Neuronal stem cell (in vitro differentiated cells): ENCODE measurements at places on chromosomes 3 and 15.
A peak's percentile ranks its signal among the peaks of the same experiment; 100 is the strongest.

- no peaks in the 10 kb centered on the region for H3K27me3 ChIP-seq
- H3K4me3 ChIP-seq: no peak overlapping the region
- H3K4me1 ChIP-seq: no peaks in the 10 kb centered on the region
- DNase-seq: no peak
Measured at GRCh38 chr3:103862415-103862814, 1427.6 kb downstream of the ZPLD1 start.

- H3K36me3 ChIP-seq: no peaks in the 10 kb centered on the region
- peaks cover 2% of the 10 kb centered on the region for H3K4me1 ChIP-seq
- no peaks in the 10 kb centered on the region for H3K27me3 ChIP-seq
- no peak overlapping the region for H3K4me3 ChIP-seq
- no peak overlapping the region for H3K27ac ChIP-seq
Measured at GRCh38 chr3:150299201-150299600, 108.9 kb upstream of the TSC22D2 start.

GRCh38 chr3:180680097-180680430, 775 bp upstream of the CCDC39 start:
- no peak overlapping the region for H3K27ac ChIP-seq
- H3K36me3 ChIP-seq: no peaks in the 10 kb centered on the region
- no peak for DNase-seq

GRCh38 chr15:93493172-93493571, 404.2 kb upstream of the RGMA start:
- no peaks in the 10 kb centered on the region for H3K36me3 ChIP-seq
- DNase-seq: no peak
- H3K27ac ChIP-seq: no peak overlapping the region

DNA sequence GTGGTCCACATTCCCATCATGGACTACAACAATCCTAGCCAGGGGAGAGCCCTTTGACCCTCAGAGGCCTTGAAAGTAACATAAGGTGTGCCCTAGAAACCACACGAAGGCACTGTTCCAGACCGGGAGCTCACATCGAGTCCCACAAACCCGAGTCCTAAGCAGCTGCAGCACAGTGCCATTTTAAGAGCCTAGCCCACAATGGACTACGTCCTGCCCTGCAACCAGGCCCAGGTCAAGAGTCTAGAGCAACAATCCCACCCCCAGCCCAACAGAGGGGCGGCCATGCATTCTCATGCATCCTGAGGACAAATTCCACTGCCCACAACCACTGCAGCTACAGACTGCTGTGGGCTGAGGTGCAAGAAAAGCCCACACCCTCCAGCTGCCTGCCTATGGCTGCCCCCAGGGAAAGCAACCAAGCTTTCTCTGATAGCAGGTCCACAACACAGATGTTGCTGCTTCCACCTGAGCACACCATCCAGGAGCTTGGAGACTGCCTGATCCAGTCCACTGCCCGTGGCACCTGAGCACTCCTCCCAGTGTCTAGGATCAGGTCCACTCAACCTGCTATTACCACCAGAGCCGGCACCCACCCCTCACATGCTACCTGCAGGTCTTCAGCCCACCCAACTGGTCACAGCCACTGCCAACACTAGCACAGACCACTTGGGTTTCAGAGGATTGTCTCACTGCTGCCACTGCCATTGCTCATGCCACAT, 56.8 kb downstream of the IGSF11 start:
- H3K27ac ChIP-seq: no peak overlapping the region
- H3K4me3 ChIP-seq: no peak overlapping the region
- H3K36me3 ChIP-seq: no peaks in the 10 kb centered on the region
- H3K4me1 ChIP-seq: no peaks in the 10 kb centered on the region

- peaks cover 9% of the 10 kb centered on the region for H3K4me1 ChIP-seq
- H3K36me3 ChIP-seq: no peaks in the 10 kb centered on the region
- DNase-seq: no peak
- H3K27ac ChIP-seq: no peak overlapping the region
- peaks cover 2% of the 10 kb centered on the region for H3K27me3 ChIP-seq
- no peak overlapping the region for H3K4me3 ChIP-seq
Measured at GRCh38 chr15:60381148-60381788, 16.5 kb downstream of the ANXA2 start.

DNA sequence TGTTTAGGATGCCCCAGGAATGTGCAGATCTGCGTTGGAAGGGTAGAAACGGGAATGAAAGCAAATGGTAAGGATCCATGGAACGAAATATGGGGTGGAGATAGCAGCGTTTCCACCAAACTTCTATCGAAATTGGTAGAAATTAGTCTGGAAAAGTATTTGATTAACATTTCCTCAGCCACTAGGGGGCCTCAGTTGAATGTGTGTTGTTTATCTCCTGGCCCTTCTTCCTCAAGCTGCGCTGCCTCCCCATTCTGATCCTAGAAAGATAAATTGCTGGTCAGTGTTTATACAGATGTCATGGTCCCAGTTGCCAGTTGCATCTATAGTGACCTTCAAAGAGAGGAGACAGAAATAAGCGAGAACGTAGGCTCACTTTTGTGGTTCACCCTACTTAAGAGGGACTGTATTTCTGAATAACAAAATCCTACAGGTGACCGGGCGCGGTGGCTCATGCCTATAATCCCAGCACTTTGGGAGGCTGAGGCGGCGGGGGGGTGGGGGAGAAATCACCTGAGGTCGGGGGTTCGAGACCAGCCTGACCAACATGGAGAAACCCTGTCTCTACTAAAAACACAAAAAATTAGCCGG, 457.1 kb downstream of the SQOR start:
- DNase-seq: peak; percentile 33
- peaks cover 2% of the 10 kb centered on the region for H3K4me1 ChIP-seq
- H3K36me3 ChIP-seq: no peaks in the 10 kb centered on the region
- H3K27ac ChIP-seq: no peak overlapping the region
- no peak overlapping the region for H3K4me3 ChIP-seq
- H3K27me3 ChIP-seq: no peaks in the 10 kb centered on the region

DNA sequence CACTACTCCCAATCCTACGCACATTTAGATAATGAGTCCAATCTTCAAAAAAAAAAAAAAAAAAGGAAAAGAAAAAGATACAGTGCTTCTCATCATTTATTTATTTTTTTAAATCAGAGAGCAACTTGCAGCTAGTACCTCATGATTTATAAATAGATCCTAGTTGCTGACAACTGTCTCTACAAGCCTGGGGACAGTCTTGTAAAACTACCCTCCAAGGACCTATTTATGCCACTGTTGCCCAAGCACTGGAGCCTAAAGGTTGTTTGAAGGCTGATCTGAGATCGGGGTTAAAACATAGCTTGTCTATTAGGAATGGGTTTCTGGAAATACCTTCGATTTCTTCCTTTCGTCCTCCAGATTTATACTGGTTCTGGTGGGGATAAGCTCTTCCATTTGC, 14.7 kb downstream of the GABRR3 start:
- DNase-seq: no peak
- no peaks in the 10 kb centered on the region for H3K4me1 ChIP-seq
- H3K27me3 ChIP-seq: no peaks in the 10 kb centered on the region
- H3K4me3 ChIP-seq: no peak overlapping the region

GRCh38 chr3:174094669-174095068, 697.1 kb downstream of the NLGN1 start:
- no peaks in the 10 kb centered on the region for H3K36me3 ChIP-seq
- DNase-seq: no peak
- no peaks in the 10 kb centered on the region for H3K27me3 ChIP-seq
- no peaks in the 10 kb centered on the region for H3K4me1 ChIP-seq
- no peak overlapping the region for H3K4me3 ChIP-seq

GRCh38 chr3:144200466-144200865, 228.8 kb downstream of the DIPK2A start:
- no peak overlapping the region for H3K27ac ChIP-seq
- H3K27me3 ChIP-seq: no peaks in the 10 kb centered on the region
- peaks cover 4% of the 10 kb centered on the region for H3K4me1 ChIP-seq
- H3K36me3 ChIP-seq: no peaks in the 10 kb centered on the region
- H3K4me3 ChIP-seq: no peak overlapping the region

DNA sequence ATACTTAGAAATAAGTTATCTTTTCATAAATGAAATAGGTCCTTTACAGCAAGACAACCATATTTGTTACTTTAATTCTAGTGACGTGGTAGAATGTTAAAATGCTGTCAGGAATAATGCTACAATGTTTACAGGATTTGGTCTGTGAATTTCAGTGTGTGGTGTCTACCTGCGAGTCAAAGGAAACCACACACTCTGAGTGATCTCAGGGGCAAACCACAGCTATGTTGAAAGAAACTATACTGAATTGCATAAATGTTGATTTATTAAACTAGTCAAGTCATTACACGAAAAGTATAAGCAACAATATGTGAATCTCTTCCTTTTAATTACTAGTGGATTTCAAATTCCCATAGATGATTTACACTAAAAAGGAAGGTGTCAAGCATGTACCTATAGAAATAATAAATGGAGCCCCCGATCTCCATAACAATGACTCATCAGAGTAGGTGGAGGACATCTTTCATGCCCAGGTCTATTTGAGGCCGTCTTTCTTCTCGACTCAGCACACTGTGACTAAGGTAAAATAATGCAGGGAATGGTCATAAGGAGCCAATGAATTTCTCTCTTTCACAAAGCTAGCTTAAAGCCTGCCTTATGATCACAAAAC, 463.0 kb downstream of the ERC2 start:
- no peak overlapping the region for H3K27ac ChIP-seq
- no peaks in the 10 kb centered on the region for H3K36me3 ChIP-seq
- no peak for DNase-seq
- no peaks in the 10 kb centered on the region for H3K4me1 ChIP-seq

- H3K27me3 ChIP-seq: no peaks in the 10 kb centered on the region
- peaks cover 39% of the 10 kb centered on the region for H3K4me1 ChIP-seq
- DNase-seq: no peak
- peaks cover 89% of the 10 kb centered on the region for H3K36me3 ChIP-seq
Measured at GRCh38 chr15:65580287-65580686, 30.6 kb downstream of the INTS14 start.

DNA sequence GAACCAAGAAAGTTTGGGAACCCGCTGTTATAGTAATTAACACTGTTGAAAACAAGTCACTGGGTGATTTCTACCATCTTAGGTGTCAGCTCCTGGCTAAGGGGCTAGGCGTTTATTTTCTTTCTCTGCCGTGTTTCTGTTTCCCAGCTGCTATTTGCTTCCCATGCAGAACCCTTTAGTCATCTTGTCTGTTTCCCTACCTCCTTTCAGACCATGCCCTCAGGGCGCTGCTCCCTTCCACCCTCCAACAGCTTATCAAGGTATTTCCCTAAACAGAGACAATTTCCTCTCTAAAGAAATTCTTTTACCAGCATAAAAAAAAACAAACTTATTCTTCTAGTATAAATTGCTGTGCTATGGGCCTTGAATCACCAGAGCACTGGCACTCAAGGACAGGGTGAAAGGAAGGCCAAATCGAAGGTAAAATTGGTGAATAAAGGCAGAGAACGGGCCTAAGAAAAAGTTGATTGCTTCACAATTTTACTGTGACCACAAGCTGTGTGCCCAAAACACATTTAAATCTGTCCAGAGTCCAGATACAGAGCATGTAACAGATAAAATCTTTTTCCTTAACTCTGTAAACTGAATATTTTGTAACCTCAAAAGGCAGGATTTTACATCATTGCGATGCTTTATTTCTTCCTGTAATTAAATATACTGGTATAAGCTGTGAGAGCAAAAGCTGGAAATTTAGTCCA, 319.2 kb downstream of the ZNF621 start:
- H3K4me3 ChIP-seq: no peak overlapping the region
- H3K4me1 ChIP-seq: peaks cover 10% of the 10 kb centered on the region
- H3K36me3 ChIP-seq: no peaks in the 10 kb centered on the region
- DNase-seq: no peak

GRCh38 chr15:25345943-25346342, 92.9 kb downstream of the UBE3A start:
- peak; percentile 4 for DNase-seq
- H3K27me3 ChIP-seq: no peaks in the 10 kb centered on the region
- no peak overlapping the region for H3K4me3 ChIP-seq
- H3K27ac ChIP-seq: no peak overlapping the region

DNA sequence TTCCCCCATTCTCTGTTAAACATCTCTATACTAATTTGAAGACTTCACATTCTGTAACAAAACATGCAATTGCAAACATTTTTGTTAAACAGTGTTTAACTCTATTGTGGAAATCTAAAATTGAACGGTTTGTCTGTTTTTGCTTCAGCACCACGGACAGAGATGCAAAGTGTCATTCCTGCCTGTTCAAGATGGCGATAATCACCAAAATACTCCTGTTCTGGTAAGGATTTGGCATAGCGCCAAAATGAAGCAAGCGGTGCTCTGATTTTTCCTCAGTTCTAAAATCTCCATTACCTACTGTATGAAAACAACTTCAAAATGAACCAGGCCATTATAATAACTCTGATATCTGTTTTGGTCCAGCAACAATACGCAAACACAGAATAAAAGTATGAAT, 129.7 kb upstream of the TUSC7 start:
- H3K36me3 ChIP-seq: no peaks in the 10 kb centered on the region
- no peak overlapping the region for H3K27ac ChIP-seq
- no peaks in the 10 kb centered on the region for H3K4me1 ChIP-seq
- no peak overlapping the region for H3K4me3 ChIP-seq

DNA sequence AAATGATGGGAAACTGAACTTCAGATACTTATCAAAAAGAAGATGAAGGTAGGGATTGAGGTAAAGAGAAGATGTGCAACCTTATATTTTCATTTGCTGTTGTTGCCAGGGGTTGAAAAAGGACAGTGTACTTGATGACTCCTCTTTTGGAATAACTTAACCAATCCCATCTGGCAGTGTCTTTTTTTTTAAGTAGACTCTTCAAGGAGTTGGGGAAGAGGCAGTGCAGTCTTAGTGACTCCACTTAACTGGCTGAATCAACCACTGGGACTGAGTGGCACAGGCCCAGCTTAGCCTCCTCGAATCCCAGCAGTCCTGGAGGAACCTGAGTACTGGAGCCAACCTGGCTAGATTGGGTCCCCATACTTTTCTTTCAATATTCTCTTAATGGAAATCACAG, 27.3 kb upstream of the FILIP1L start:
- H3K27me3 ChIP-seq: no peaks in the 10 kb centered on the region
- no peaks in the 10 kb centered on the region for H3K36me3 ChIP-seq
- no peaks in the 10 kb centered on the region for H3K4me1 ChIP-seq
- H3K4me3 ChIP-seq: no peak overlapping the region
- DNase-seq: no peak

DNA sequence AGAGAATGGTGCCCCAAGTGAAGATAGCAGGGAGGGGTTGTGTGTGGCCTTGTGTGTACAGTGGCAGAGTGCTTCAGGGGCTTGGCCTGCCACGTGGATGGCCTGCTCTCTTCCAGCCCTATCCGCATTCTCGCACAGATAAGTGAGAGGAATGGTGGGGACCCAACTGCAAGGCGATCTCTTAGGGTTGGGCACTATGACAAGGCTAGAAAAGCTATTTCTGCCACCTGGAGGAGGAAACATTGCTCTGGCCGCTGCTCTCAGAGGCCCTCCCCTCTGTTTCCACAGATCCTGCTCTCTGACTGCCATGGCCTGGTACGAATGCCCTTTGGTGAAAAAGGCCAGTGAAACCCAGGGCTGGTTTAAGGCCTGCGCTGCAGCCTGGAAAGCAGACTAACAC, 20.6 kb downstream of the EEFSEC start:
- H3K4me1 ChIP-seq: peaks cover 5% of the 10 kb centered on the region
- no peak overlapping the region for H3K4me3 ChIP-seq
- DNase-seq: no peak
- H3K27ac ChIP-seq: no peak overlapping the region
- H3K36me3 ChIP-seq: no peaks in the 10 kb centered on the region
